ENCODE measurements at places on chromosomes 3 and 15.

GRCh38 chr15:96342406-96343112 lies 12.1 kb downstream of the NR2F2 start:
- no peak for DNase-seq

- DNase-seq = no peak
Measured at GRCh38 chr15:88118741-88119140, 137.8 kb downstream of the NTRK3 start.

DNA sequence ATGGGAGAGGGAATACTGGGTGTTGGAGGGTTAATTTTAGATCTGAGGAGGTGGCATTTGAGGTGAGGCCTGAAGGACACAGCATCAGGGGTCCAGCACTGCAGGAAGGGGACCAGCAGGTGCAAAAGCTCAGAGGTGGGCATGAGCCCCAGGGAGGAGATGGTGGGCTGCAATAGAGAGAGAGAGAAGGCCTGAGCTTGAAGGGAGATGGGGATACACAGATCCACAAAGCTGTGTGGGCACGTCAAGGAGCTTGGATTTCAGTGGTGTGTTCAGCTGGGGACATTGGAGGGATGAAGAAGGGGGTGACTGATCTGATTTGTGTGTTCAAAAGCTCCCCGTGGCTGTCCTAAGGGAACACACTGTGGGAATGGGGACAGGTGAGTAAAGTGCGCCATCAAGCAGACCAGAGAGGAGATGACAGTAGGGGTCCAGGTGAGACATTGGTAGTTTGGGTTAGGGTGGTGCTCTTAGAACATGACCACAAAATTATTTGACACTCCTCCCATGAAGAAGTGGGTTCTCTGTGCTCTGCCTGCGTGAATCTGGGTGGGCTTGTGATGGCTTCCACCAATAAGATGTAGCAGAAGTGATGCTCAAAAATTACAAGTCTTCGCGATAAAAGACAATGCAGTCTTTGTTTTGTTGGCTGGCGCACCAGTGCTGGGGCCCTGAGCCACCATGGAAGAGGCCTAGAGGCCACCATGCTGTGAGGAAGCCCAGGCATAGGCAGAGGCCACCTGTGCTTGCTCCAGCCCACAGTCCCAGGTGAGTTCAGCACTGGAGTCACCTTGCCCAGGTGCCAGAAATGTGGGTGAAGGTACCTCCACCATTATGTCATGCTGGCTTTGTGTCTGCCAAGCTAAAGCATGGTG lies 1.9 kb upstream of the WNT7A start:
- no peak for DNase-seq

DNA sequence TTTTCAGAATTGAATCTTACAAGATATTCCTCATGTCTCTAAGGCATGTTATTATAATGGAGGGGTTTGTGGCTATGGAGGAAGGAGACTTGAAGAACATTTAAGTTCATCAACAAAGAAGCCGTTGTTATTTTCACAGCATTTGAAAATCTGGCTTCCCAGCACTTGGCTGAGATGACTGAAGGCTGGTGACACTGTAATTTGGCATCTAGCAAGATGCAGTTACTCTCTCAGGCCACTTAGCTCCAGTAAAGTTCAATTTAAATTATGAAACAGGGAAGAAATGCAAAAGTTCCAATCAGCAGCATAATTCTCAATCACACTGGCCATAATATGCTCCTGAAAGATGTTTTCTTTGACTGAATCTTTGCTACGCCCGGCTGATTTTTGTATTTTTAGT lies 139.4 kb upstream of the NUDT16 start:
- DNase-seq = no peak

DNA sequence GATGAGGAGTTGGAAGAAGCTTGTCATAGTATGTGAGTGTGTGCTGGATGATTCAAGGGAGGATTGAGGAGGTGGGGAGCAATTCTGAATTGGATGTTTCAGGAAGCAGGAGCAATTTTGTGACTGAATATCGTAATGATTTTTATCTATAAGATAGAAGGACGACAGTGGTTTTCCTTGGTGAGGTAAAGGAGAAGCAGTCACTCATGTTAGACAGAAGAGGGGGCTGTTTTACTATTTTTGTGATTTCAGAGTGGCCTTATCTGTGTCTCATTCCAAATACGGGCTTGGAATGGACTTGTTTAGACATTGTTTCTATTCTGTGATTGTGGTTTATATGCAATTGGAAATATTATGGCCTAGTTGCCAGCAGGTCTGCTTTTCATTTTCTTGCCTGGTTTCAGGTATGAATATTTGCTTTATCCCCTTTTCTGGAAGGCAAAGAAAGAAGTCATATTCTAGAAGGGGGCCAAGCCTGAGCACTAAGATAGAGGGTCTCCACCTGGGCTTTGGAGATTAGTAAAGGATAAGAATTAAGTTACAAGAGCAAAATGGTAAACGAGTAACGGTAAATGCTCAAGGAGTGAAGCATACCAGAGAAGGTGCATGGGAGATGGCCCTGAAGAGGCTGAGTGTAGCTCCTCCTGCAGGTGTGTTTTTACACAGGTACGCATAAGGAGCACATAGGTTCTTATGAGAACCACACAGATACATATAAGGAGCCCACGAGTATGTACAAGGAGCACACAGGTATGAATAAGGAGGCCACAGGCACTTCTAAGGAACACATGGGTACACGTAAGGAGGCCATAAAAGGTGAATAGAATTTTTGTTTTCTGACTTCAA lies 124.6 kb upstream of the KCNAB1 start:
- no peak for DNase-seq

DNA sequence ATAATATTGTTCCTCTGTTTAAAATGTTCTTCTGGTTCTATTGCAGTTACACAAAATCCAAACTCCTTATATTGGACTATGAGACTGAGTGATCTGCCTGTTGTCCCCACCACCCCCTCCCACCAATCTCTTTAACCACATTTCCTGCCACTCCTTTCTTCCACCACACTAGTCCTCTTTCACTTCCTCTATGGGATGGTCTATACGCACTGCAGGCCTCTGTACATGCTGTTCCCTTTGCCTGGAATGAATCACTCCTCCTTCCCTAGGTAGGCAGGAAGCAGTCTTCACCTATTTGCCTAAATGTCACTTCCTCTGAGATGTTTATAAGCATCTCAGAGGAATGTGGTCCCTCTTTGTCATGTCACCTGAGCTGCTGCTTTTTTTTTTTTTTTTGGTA lies 4.0 kb downstream of the MAP2K1 start:
- DNase-seq = no peak

DNA sequence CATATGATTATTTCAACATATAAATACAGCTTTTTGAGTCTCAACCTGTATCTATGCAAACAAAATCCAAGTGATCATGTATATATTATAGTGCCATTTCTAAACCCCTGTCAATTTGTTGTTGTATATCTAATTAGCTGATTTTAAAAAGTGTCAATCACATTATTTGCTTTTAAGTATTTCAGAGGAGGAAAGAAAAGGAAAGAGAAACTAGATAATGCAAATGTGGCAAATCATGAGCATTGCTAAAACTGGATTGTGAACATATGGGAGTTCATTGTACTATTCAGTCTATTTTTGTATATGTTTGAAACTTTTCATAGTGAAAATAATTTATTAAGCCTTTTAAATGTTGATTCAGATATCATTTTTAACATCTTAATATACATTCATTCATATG lies 190.7 kb downstream of the ZIC4 start:
- DNase-seq = no peak
